ENCODE measurements at places on chromosomes 7 and 10.
A peak's percentile ranks its signal among the peaks of the same experiment; 100 is the strongest.

- no peak for DNase-seq
Observed at GRCh38 chr10:29685506-29685905, 50.7 kb upstream of the SVIL start.

- no peak for DNase-seq
Observed at GRCh38 chr10:68221196-68221595, 10.7 kb downstream of the ATOH7 start.

DNA sequence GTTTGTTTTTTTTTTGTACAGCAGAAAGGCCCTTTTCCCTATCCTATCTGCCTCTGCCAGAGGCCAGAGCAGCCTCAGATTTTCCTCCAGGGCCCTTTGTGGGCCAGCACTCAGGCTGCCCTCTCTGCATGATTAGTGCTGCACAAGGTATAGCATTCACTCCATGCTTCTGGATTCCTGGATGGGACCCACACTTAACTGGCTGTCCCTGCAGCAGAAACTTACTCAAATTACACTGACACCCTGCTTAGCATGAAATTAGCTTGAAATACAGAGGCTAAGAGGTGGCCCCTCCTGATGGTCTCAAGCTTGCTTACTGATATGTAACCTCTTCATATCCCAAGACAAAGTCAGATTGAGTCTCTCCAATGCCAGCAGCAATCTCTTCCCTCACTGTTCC is 239.3 kb downstream of the SORCS1 start:
- DNase-seq: no peak

DNA sequence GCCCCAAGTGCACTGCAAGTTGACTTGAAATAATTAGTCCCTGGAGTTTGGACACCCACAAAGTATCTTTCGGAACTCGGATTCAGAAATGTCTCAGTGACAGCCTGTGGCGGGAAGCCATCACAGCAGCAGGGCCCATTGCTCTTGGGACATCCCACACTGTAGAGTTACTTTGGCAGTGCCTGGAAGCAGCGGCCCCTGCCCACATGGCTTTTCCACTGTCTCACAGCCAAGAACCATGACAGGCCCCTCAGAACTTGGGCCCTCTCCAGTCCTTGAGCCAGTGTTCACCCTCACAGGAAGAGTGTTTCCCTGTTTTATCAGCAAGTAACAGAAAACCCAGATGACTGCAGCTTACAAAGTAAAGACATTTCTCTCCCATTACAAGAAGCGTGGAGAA is 477.0 kb upstream of the GALNT17 start:
- no peak for DNase-seq

- no peak for DNase-seq
Observed at GRCh38 chr7:98230746-98231471, 19.7 kb downstream of the BHLHA15 start.

DNA sequence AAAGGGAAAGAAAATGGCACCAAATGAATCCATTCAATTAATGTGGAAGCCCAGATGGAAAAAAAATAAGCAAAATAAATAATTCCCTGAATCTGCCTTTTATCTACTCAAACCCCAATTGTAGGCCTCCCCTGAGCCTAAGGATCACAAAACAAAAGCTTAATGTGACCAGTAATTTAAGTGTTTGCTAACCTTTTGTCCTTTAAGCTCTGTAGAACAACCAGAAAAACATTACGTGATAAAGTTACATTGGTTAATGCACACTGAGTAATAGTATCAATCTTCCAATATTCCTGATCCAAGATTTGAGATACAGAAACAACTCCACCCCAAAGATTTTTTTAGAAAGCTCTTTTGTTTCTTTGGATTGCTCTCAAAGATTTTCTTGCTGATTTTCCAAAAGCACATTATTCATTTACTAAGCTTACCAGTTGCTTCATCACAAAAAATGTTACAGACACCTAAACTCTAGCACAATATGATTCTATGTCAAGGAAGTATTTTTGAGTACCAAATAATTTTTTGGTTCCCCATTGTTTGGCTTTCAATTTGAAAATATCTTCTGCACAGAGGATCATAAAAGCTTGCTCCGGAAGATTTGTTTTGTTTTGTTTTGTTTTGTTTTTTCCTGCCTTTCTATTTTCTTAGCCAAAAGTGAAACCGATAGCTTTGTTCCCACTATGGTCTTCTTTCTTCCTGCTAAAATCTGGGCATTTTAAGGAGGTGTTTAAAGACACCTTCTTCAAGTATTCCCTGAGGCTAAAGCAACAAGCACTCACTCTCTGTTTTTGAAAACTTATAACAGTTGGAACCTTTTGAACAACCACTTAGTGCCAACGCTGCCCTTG is 54.2 kb downstream of the TRIL start:
- DNase-seq: peak; percentile 7

- DNase-seq: peak; percentile 80
Observed at GRCh38 chr7:105439174-105439893, 50.6 kb upstream of the SRPK2 start.

GRCh38 chr7:157407512-157408257 is 70.9 kb downstream of the DNAJB6 start:
- no peak for DNase-seq

DNA sequence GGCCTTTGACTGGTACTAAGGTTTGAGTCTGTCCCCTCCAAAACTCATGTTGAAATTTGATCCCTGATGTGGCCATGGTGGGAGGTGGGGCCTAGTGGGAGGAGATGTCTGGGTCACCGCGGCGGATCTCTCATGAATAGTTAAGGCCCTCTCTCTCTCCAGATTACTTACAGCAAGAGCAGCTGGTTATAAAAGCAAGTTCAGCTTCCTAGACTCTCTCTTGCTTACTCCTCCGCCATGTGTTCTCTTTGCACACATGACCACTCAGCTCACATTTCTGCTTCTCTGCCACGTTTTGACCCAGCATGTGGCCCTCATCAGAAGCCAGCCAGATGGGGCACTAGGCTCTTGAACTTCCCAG is 29.9 kb upstream of the ZMIZ1 start:
- DNase-seq: peak; percentile 18

GRCh38 chr7:78450706-78451105 is 652.1 kb downstream of the PHTF2 start:
- no peak for DNase-seq

DNA sequence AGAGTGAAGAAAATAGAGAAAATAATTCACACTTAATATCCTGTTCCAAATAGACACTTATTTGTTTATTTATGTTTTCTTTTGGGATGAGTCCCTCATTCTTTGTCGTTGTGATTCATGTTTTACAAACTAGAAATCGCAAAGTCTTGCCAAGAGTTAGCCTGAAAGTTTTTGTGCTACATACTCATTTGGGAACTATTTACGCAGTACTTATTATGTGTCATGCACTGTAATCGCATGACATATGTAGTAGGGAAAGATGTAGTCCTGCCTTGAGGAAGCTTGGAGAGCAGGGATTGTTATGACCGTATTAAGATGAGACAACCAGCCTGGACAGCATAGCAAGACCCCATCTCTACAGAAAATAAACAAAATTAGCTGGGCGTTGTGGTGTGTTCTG is 189.3 kb downstream of the ABCA13 start:
- DNase-seq: no peak

- DNase-seq: no peak
Observed at GRCh38 chr7:55130395-55131141, 111.8 kb downstream of the EGFR start.

- no peak for DNase-seq
Observed at GRCh38 chr10:9781666-9782065, 1236.0 kb upstream of the CELF2 start.

- no peak for DNase-seq
Observed at GRCh38 chr10:108691126-108691525, 1232.2 kb downstream of the XPNPEP1 start.

DNA sequence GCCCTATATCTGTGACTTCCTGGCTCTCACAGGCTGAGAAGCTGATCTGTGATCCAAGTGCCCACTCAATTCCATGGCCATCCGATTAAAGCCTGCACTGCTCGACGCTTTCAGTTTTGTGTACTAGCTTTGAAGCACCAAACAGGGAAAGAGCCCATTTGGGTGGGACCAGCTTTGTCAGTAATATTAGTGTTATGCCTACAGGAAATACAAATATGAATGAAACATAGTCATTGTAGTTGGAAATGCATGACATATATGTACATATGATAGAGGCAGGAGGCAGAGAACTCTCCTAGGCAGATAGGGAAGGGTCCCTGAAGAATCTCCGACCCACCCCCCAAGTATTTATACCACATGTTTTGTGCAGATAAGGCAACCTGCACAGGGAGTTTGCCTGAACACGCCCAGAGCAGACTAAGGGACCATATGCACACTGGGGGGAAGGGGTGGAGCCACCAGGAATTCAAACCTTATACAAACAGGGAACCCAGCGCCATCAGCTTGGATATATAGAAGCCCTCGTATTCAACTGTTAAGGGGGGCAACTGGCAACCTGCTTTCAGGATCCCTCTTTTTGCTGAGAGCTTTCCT is 653.2 kb downstream of the PARD3 start:
- DNase-seq: no peak

All from NCI-H1092 treated with DMSO at 0.1 percent for 48 hours (cell line).